ENCODE measurements at places on chromosomes 2 and 18.

DNA sequence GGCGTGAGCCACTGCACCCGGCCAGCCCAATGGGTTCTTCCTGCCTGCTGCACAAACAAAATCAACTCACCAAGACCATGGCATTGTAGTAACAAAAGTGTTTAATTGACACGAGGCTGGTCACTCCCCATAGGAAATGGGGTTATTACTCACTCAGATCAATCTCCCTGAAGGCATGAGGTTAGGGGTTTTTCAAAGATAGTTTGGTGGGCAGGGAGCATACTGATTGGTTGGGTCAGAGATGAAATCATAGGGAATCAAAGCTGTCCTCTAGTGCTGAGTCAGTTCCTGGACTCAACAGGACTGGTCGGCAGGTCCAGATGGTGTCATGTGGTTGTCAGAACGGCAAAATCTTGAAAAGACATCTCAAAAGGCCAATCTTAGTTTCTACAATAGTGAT, 122.1 kb downstream of the TMEM17 start:
- DNase-seq = no peak

- DNase-seq = no peak
Observed at GRCh38 chr2:101775636-101776035, 78.1 kb downstream of the MAP4K4 start.

- no peak for DNase-seq
Observed at GRCh38 chr2:11678306-11678960, 8.4 kb upstream of the NTSR2 start.

DNA sequence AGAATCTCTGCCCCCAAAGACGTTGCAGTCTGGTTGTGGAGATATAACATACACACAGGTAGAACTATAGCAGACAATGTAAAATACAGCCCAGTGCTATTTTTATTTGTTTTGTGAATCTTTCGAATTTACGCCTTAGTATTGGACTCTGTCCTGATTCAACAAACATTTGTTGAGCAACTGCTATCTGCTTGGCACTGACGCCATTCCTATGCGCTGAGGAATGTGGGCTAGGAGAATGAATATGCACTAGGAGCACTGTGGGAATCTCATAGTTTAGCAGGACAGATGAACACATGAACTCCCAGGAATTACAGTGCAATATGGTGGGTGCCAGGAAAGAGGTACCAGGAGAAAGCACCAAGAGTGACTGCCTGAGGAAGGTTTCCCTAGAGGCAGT, 181.7 kb upstream of the SIX3 start:
- DNase-seq = no peak

- no peak for DNase-seq
Observed at GRCh38 chr18:62521593-62521992, 1.2 kb upstream of the ZCCHC2 start.

DNA sequence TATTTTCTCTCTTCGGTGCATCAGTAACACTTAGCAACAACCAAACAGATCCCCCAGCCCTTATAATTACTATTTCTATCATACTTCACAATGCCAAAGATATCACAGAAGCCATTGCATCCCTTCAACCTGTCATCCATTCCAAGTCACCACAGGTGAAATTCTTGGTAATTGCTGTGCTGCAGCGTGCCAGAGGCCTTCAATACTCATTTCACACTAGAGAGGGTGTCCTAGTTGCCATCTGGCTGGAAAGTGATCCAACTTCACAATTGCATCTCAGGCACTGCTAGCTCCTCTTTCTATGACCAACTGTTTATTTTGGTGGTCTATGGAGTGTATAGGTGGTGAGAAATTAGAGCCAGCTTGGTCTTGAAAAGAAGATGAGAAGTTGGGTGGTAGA, 131.2 kb downstream of the NUP35 start:
- no peak for DNase-seq

Data from stimulated activated CD4-positive, alpha-beta T cell treated with anti-CD3 and anti-CD28 coated beads, Interleukin-4, amount 100 ng/mL, for 4 hours (primary cell).